ENCODE measurements at places on chromosomes 11 and 22. TPM values are rescaled to one million over a fixed set of nuclear protein-coding genes. Genes with fewer than 3 reads are reported as not detected.
A peak's percentile ranks its signal among the peaks of the same experiment; 100 is the strongest.

The RFPL3 gene
- not detected for total RNA-seq

The CASP4 gene
- total RNA-seq: 157 TPM

The ACTN3 gene
- not detected for total RNA-seq

The TUB gene
- total RNA-seq: 1.2 TPM

The FAM89B gene
- 30.2 TPM for total RNA-seq

The CHCHD10 gene
- 3.5 TPM for total RNA-seq

The CARD16 gene
- 32.5 TPM for total RNA-seq

The DUSP8 gene
- 0.69 TPM for total RNA-seq

The ESAM gene
- 0.15 TPM for total RNA-seq

The FOSL1 gene
- 54.0 TPM for total RNA-seq

The NXPE2 gene
- not detected for total RNA-seq

The KRTAP5-1 gene
- total RNA-seq: not detected

The CNGA4 gene
- total RNA-seq: not detected

The PLAAT5 gene
- not detected for total RNA-seq

The PKNOX2 gene
- total RNA-seq: 1.4 TPM

The SPTBN2 gene
- total RNA-seq: 37.1 TPM

The TEX12 gene
- not detected for total RNA-seq

The KRTAP5-11 gene
- total RNA-seq: not detected

DNA sequence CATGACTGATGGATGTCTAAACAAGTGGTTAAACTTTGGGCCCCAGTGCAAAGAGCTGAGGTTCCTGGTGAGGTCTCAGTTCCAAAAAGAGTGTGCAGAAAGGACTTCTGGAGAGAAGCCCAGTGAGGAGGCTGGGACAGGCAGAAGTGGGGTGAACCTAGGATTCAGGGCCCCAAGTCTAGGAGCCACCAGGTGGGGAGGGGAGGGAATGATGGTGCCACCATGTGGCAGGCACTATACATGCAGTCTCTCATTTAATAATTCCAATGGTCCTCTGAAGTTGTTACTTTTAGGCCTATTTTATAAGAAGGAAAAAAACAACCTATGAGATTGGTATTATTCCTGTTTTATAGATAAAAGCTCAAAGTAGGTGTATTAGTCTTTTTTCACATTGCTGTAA lies 102.0 kb downstream of the INSC start:
- no peak for DNase-seq

DNA sequence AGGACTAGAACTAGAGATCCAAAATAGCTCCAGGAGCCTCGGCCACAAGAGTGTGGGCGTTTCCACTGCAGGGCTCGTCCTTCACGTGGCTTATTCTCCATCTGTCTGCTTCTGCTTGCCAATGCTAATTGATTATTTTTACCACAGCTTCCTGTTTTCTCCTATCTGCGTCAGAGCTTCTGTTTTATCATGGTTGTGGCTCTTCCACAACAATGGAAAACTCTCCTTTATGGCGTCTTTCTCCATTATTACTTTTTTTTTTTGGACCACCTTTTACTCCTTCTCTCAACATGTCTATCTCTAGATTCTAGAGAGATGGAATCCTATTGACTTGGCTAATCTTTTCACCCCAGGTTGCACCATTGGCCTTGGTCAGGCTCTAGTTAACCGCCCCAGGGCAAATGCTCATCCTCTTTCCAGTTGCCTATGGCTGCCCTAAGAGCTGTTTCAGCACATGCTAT lies 25.9 kb downstream of the CAT start:
- no peak for DNase-seq

- no peak for DNase-seq
Measured at GRCh38 chr11:65107751-65108468, 3.8 kb upstream of the TM7SF2 start.

DNA sequence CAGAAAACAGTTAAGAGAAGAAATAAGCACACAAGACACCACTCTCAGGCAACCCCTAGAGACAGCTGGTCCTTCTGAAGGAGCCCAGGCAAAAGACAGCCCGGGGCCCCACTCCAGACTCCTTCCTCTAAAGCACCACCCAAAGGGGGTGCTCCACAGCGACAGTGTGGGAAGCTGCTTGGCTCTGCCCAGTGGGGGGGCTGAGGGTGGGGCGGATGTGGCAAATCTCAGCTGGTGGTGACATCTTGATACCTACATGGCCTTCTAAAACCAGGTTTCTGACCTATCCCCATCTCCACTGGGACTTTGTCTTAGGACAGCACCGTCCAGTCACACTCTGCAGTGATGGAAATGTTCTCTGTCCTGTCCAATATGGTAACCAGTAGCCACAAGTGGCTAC lies 10.2 kb upstream of the APOA1 start:
- DNase-seq: no peak

GRCh38 chr22:48100685-48101417 lies 1338.4 kb downstream of the TBC1D22A start:
- DNase-seq: no peak

- DNase-seq: peak; percentile 77
Measured at GRCh38 chr11:72813740-72814285, 398 bp upstream of the ATG16L2 start.

- DNase-seq: no peak
Measured at GRCh38 chr22:22761963-22762772, 117.8 kb downstream of the GGTLC2 start.

DNA sequence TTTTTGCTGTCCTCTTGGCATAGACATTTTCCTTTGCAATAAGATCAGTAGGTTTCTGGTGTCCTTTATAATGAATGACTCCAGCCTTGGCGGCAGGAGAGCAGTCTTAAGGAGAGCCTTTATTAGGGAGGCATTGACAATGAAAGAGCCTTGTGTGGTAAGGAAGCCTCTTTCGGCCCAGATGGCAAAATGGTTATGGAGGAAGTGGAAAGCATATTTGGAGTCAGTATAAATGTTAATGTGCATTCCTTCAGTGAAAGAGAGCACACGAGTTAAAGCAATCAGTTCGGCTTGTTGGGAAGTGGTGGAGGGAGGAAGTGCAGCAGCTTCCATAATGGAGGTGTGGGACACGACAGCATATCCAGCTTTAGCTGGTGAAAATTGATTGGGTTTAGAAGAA lies 18.1 kb upstream of the ANO1 start:
- no peak for DNase-seq

- no peak for DNase-seq
Measured at GRCh38 chr11:110720431-110721275, 8.4 kb upstream of the ARHGAP20 start.

GRCh38 chr22:37659897-37660708 lies 1.6 kb downstream of the PDXP start:
- no peak for DNase-seq

GRCh38 chr22:41523464-41524221 lies 20.6 kb downstream of the POLR3H start:
- DNase-seq: no peak

DNA sequence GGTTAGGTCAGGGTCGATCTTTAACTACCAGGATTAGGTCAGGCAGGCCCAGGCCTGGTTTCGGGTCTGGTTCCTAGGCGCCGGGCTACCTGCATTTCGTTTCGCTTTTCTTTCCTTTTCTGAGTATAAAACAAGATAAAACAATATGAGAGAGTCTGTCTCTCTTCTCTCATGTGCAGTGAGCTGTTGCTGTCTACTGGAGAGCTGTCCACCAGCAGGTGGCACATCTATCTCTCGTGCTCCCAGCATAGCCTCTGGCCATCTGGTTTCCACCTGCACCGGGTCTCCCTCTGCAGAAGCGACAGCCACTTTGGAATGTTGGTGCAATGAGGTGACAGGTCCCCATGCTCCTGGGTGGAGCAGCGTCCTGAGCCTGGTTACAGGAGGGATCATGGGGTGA lies 27.6 kb downstream of the RIBC2 start:
- DNase-seq: peak; percentile 64

DNA sequence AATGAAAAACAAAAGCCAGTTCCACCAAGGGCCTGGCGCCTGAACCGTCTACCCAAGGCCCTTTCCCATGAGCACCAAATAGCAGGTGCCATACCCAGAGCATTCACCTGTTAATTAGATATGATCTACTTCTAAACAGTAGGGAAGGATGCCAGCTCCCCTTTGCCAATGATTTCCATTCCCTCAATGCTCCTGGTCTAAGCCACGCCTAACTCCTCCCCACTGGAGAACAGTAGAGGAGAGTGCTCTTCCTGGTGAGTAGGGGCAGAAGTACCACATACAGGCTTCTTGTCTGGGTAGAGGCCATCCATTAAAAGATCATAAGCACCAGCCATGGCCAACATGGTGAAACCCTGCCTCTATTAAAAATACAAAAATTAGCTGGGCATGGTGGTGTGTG lies 40.7 kb downstream of the PACSIN2 start:
- no peak for DNase-seq

- DNase-seq: no peak
Measured at GRCh38 chr22:47000256-47000655, 237.8 kb downstream of the TBC1D22A start.

GRCh38 chr22:35879351-35879750 lies 149.3 kb downstream of the RBFOX2 start:
- DNase-seq: no peak

- DNase-seq: no peak
Measured at GRCh38 chr22:45155050-45155840, 8.5 kb upstream of the NUP50 start.

DNA sequence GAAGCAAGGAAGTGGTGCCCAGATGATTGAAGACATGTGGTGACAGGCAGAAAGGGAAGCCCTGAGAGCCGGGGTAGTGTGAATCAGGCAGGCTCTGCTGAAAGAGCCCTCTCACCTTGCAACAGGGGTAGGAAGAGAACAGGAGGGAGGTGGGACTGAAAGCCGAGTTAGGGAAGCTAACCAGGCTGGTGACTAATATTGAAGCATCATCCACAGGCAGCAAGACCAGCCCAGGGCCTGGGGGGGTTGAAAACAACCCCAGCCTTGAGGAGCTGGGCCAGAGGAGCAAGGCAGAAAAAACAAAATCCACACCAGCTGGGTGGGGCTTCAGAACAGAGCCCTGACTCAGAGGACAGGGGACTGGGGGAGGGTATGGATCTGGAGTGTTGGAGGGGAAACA lies 35.0 kb upstream of the CRTAM start:
- DNase-seq: peak; percentile 84

- DNase-seq: no peak
Measured at GRCh38 chr11:64524534-64525042, 66.4 kb upstream of the SLC22A12 start.

DNA sequence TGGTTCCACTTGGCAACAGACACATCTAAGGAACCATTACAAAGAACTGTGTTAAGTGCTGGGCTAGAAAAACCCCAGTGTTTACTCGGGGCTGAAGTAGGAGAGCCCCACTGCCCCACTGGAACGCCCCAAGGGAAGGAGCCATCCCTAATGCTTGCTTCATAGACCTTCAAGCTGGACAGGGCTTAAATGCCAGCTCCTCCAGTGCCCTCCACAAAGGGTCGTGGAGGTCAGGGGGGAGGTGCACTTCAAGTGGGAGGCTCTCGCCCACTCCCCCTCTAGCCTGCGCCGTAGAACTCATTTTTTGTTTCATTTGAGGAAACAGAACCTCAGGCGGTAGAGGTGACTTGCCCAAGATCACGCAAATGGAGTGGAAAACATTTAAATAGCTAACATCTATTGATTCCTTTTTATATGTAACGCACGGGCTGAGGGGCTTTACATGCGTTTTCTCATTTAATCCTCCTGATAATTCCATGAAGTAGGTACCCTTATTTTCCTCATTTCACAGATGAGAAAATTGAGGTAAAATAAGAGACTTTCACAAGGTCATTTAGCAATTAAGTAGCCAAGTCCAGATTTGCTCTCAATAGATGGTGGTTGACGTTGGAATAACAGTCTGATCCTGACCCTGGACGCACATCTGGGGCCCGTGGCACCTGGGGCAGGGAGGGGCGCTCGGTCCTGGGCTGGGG lies 545 bp upstream of the ZDHHC13 start:
- no peak for DNase-seq

GRCh38 chr11:64139049-64139448 lies 26.9 kb downstream of the MACROD1 start:
- no peak for DNase-seq

- DNase-seq: peak; percentile 56
Measured at GRCh38 chr22:40235308-40235707, 57.6 kb downstream of the TNRC6B start.

DNA sequence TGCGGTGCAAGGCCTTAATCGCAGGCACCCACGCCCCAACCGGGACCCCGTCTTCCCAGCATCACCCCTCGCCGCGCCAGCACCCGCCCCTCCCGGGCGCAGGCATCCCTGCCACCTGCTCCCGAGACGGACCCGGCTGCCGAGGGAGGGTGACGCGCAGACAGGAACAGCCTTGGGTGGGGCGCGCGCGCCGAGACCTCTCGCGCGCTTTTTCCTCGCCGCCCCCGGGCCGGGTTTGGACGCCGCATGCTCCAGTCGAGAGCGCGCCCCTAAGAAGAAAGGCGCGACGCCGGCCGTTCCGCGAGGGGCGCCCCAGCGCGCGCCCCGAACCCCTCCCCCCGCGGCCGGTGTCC lies 504 bp downstream of the CFL1 start:
- DNase-seq: no peak

DNA sequence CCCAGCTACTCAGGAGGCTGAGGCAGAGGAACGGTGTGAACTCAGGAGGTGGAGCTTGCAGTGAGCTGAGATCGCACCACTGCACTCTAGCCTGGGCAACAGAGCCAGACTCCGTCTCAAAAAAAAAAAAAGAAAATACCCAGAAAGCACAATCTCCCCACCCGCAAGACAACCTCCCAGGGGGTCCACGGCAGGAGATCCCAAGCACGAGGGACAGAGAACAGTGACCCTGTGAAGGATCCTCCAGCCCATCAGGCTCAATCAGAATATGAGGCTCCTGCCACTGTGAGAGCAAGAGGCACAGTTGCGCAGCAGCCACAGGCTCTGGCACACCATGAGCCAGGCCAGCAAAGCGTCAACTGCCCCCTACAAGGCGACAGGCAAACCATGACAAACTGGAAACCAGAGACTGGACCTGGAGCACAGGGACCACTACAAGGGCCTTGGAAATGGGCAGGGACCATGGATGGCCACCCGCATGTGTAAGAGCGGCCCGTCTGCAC lies 164.8 kb upstream of the GRK3 start:
- peak; percentile 20 for DNase-seq

- DNase-seq: no peak
Measured at GRCh38 chr11:126630893-126631798, 275.7 kb downstream of the ST3GAL4 start.

DNA sequence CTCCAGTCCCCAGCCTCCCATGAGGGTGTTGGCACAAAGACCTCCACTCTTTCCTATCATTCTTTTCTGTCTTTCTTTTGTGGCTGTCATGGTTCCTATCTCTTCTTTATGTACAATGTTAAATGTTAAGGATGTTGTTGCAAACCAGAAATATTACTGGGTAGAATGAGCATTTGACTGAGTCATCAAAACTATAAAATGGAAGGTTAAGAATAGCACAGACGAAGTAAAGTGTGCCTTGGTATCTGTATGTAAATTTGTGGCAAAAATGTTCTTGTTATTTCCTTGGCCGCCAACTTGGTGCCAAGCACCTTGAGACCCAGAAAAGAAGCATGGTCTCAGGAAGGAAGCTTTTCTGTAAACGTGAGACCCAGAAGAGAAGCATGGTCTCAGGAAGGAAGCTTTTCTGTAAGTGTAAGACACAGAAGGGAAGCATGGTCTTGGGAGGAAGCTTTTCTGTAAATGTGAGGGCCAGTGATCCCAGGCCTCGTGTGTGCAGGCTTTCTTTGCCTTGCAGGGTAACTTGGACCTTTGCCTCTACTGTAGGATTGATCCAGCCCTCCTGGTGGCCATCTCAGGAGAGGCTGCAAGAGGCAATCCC lies 6.7 kb upstream of the PKP3 start:
- DNase-seq: no peak

- no peak for DNase-seq
Measured at GRCh38 chr11:28616160-28616965, 508.2 kb downstream of the METTL15 start.

GRCh38 chr11:33021501-33021900 lies 5.8 kb downstream of the DEPDC7 start:
- no peak for DNase-seq
